ENCODE measurements at places on chromosomes 7 and 10.

DNA sequence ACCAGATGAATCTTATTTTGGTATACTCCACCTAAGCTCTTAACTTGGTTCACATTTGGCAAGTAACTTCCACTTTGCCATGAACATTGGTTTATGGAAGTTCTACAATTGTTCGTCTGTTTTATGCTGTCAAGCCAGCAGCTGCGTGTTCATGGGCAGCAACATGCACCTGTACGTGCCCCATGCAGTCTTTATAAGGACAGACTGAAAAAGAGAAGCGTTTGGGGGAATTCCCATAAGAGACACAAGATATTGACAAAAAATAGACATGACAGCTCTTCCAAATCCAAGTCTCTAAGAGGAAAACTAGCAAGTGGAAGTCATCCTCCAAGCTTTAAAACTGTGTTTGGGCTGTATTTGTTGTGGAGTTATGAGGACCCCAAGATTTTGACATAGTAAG is 151.6 kb downstream of the SLC16A9 start:
- no peak for DNase-seq

DNA sequence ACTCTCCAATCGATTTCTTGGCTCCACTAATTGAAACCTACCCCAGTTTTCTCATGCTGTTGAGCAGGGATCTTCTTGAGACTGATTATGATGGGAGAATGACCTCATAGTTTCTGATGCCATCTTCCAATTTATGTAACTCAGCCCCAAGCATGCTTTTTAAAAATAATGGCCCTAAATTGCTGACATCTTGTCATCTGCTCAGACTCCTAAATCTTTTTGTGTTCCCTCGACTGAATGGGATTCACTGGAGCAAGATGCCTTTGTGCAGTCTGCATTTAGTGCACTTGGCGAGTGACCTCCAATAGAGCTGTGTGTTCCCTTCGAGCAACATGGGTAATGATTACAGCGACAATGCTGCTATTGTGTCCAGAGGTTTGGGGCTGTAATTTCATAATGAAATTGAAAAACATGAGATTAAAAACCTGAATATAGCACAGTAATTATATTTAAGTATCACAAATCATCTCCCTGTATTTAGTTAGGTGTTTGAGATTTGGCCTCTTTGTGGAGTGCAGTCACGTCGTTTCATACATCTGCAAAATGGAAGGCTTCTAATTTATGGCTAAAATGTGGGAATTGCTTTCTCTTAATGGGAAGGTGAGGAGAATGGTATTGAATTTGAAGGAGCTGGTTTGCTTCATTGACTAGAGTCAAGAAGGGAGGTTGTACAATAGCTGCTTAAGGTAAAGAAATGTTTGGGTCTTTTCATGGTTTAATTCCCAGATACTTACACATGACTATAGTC is 192.9 kb downstream of the AUTS2 start:
- DNase-seq, result no peak

- peak; percentile 11 for DNase-seq
Observed at GRCh38 chr10:97575127-97575668, 2.6 kb downstream of the ANKRD2 start.

DNA sequence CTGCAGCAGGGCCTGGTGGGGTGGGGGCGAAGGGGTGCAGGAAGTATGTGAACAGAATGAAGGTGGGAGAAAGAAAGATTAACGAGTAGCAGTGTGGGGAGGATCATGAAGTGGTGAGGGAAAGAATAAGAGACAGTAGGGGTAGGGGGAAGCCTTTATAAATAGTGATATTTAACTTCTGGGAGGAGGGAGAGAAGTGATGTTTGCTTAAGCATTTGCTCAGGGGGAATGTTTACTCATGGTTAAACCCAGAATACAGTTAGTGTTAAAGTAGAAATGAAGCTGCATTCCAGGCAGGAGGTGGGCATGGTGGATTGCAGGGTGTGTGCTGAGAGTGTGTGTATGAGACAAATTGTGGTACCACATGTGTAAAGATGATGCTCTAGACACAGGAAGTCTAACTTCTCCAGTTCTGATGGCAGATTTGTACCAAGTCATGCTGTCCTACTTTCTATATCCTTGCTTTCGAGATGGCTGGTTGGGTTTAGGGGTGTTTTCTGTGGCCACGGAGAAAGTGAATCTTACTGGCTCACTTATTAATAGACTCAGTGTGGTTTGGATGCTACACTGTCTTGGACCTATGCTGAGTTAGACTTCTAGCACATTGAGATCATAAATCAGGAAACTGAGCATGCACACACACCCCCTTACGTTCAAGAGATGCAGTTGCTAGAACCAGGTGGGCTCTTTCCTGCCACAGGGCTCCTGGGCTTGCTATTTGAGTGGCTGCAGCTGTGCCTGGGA is 10.6 kb upstream of the DNMBP start:
- DNase-seq, result no peak

DNA sequence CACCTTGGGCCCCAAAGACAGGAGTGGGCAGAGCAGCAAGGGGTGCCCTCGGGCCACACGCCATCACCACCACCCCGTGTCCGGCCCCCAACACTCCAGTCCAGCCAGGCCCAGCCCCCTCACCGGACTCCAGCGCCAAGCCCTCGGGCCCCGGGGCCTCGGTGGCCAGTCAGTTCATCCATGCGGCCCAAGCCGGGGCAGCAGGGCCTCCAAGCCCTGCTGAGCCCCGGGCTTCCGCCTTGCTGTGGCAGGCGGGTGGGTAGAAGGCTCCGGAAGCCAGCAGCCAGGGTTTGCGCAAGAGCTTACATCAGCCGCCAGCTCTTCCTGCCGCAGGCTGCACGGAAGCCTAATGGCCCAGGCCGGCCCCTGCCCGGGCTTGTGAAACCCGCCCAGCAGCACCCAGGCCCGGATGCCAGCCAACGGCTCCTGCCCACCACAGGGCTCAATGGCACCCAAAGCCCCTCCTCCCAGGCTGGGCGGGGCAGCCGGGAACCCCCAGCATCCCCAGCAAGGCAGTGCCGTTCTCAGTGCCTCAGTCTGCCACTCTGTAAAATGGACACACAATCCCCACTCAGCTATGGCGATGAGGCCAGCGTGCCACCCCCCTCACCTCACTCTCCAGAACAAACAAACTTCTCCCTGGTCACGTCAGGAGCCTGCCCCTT is 26.5 kb downstream of the TNRC18 start:
- DNase-seq, result peak; percentile 47

DNA sequence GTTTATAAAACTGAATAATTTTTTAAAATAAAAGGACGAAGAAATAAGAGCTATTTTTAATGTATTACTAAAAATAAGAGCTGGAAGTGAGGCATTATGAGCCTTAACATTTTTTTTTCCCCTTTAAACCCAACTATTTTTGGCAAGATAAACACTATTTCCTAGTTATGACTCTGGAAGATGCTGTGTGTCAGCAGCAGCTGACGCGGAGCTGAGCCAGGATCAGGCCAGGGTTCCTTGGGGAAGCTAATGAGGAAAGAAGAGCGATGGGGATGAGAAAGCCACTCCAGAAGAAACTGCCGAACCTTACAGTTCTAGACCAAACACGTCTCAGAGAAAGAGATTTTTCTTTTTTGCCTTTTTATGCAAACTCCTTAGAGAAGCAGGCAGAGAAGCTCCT is 85.9 kb downstream of the USP6NL start:
- peak; percentile 33 for DNase-seq

DNA sequence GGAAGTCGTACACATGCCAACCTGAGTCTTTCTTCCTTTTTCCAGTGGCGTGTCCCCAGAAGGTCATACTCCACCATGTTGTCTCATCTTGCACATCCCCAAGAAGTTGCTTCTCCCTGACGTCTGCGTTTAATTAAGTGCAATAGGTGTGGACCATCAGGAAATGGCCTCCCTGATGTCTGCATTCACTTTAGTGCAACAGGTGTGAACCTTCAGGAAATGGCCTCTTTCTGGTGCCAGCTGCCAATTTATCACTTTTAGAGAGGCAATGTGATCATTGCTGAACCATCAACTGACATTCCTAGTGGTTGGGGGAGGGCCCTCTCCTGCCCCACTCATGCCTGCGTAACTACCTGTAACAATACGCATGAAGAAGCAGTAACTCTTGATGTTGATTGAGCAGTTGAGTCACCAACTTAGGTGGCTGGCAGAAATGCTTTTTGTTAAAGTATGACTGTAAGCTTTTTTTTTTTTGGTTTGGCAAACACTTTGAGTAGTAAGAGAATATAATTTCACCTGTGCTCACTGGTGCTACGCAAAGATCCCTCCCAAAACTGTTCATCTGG is 25.8 kb downstream of the SCIN start:
- DNase-seq, result no peak

GRCh38 chr10:3887404-3887803 is 102.4 kb upstream of the KLF6 start:
- no peak for DNase-seq

DNA sequence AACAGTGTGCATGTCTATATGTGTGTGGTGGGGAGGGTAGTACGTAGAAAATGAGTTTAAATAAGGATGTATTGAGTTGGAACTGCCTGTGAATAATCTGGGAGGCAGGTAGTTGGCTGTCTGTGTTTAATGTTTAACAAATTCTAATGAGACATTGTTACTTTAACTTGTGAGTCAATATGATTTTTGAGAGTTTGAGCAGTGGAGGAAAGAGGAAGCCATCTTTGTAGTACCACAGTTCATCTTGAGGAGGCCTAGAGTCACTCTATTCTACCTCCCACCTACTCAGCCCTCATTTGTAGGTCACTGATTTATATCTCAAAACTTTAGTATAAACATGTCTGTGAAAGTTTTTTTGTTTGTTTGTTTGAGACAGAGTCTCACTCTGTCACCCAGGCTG is 129.9 kb upstream of the ITGB1 start:
- no peak for DNase-seq

DNA sequence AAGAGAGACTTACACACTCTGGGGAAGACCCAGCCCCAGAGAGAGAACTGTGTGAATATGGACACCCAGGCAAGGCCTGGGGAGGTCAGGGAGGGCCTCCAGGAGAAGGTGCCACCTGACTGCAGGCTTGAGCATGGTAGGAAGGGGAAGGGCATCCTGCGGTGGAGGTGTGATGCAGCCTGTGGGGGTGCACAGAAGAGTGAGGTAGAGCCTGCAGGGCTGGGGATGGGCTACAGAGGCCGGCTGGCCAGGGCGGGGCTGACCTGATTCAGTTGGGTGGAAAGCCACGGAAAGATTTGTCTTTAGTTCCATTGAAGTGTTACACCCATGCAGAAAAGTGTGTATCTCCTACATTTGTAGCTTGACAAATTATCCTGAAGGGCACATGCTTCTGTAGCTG is 47.6 kb downstream of the ZMIZ1 start:
- no peak for DNase-seq

GRCh38 chr10:97771913-97772823 is at the start of gene SFRP5:
TSS of gene SFRP5 (minus strand) at chr10:97771999. CDS start at chr10:97771833, 166 bp downstream.
- DNase-seq, result no peak

DNA sequence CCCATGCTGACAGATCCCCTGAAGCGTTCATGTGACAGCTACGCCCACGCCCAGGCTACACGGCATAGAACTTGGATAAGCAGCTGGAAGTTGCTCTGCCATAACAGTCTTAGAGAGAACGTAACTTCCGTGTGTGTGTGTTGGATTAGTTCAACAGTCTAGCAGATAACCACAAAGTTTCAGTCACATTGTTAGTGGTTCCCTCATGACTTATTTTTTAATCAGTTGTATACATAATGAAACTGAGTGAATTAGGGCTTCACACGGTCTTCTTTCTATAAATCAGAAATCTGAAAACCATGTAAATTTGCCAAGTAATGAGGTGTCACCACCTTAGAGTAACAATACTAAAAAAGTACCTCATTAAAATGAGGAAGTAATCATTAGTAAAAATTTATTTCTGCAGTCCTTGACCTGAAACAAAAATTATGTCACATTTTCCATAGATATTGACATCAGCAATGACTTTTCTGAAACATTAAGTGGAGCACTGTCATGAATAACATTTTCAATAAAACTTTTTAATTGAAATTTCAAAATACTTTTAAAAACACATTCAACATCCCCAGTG is 21.7 kb upstream of the MACC1 start:
- peak; percentile 36 for DNase-seq

GRCh38 chr10:73247509-73248258 is 629 bp upstream of the DNAJC9 start:
- no peak for DNase-seq

DNA sequence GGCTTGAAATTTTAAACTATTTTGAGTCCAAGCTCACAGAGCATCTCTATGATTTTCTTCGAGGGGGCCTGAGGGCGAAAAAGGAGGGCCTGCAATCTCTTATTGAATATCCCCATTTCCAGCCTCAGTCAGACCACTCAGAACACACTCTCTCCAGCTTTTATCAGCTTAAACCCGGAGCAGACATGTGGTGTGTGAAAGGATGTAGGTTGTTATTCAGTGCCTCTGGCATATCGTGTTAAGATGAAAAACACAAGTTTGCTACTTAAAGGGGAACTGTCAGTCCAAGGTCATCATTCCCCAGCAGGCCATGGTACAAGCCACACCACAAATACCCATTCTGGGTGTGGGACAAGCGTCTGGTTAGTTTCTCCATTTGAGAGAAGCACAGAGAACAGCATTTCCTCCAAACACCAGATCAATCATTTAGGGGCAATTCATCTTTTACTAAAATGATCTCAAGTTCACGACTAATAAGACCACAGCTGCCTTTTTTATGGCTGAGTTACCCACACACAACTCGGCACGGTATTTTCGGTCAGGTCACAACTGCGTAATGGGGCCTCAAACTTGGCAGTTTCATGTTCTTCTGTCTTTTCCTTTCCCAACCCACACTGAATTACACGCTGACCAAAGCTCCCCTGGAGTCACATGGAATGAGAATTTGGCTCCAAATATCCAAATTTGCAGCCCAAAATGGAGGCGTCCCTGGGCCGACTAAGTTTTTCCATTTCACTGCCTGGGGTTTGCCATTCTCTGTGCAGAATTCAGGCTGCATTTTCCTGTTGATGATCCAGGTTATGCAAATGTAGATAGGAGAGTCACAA is 188.4 kb downstream of the SEM1 start:
- no peak for DNase-seq

DNA sequence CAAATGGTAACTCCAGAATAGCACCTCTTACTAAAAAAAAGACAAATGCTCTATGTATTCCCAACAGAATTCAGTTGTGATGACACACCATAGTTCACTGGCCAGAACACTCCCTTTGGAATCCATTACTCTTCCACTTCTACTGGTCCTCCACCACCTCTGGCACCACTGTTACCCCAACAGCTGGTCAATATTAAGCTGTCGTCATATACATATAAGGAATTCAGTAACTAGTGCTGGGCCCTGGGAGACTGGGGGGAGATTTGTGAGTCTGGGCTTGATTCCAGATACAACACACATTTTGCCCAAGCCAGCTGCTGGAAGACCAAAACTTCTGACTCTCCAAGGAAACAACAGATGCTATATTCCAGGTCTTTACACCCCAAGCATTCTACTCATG is 26.0 kb upstream of the ITGA8 start:
- peak; percentile 93 for DNase-seq

DNA sequence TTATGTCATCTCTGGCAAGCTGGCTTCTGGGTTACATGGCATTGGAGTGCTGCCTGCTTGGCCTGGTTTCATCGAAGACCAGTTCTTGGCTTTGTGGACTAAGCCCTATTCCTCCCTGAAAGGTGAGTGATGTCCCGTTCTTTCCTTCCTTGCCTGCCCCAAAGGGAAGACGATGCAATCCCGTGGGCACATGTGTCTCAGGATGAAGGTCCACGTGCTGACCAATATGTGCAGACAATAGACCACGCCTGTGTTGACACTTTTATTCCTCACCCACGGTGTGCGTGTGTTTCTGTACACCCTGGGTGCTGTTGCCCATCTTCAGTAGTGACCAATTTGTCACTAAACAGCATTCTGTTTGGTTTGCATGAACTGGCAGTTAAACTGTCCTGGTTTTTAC is 28.6 kb upstream of the SHH start:
- no peak for DNase-seq

Data from fibroblast of upper back skin (primary cell).